ENCODE measurements at places on chromosomes 5 and 9.

DNA sequence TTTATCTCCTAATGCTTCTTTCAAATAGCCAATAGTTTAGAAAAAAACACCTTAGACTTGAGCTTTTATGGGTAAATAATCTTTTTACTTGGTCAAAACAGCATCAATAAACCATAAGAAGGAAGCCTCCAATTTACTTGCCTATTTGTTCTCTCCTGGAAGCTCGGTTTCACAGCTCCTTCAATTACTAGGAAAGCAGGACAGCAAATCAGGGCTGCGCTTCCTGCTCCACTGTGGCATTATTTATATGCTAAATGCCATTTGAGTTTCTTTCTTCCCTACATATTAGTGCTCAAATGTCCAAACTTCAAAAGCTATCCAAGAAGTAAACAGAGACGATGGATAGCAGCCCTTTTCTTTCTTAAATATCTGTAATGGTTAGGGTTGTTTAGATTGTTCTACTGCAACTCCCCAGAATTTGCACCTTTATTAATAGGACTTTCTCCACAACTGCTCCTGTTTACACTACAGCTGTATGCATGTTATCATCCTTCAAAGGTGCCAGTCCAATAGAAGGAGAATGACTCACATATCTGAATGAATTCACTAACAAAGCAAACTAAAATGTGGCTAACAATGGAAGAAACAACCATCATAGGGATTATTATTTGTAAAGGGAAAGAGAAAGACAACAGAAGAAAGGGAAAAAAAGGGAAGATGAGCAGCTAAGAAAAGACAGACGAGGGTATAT is 58.7 kb downstream of the MED27 start:
- DNase-seq: no peak

DNA sequence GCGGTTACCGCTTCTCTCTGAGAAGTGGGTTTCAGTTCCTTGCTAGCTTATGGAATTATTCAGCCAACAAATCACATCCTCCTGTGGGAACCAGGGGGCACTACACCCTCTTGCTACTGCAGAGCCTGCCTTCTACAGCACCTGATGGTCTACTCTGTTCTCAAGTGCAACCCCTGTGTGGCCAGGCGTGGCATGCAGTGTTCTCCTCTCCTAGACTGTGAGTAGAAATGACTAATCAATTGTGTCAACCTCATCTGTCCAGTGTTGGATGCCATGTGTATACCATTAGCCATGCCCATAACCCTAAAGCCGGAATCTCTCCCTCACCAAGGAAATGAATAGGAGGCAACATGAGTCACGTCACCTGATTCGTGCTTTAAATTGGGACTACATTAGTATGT is 117.2 kb upstream of the LIFR start:
- no peak for DNase-seq

DNA sequence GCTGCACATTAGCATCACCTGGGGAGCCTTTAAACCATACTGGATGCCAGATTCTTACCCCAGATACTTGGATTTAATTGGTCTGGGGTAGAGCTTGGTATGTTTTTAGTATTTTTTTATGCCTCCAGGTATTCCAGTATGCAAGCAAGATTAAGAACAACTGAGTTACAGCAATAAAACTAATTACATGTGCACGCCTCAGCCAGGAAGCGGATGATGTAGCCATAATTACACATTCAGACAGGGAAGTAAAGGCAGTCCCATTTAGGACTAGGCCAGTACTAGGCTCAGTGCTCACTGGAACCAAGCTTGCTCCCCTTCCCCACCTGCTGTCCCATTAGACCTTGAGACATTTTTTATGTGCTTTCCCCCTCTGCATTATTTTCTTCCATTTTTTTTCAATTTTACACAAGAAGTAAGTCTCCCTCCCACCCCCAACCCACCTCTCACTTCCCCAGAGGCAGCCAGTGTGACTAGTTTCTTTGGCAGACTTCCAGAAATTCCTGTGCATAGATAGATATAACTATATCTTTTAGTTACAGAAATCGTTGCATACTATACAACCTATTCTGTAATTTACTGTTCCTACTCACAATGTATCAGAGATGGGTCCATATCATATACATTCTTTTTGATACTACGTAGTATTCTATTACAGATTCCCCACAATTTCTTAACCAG is 7.1 kb upstream of the GNAQ start:
- DNase-seq: no peak

GRCh38 chr5:178241231-178241663 is 8.6 kb upstream of the PHYKPL start:
- DNase-seq: no peak

GRCh38 chr5:926417-927171 is 33.9 kb downstream of the TRIP13 start:
- DNase-seq: no peak

- DNase-seq: no peak
Measured at GRCh38 chr5:31937226-31937625, 236.9 kb downstream of the GOLPH3 start.

GRCh38 chr9:86732514-86733171 is 214.7 kb downstream of the GAS1 start:
- DNase-seq: no peak

- no peak for DNase-seq
Measured at GRCh38 chr9:89866701-89867100, 261.9 kb downstream of the GADD45G start.

DNA sequence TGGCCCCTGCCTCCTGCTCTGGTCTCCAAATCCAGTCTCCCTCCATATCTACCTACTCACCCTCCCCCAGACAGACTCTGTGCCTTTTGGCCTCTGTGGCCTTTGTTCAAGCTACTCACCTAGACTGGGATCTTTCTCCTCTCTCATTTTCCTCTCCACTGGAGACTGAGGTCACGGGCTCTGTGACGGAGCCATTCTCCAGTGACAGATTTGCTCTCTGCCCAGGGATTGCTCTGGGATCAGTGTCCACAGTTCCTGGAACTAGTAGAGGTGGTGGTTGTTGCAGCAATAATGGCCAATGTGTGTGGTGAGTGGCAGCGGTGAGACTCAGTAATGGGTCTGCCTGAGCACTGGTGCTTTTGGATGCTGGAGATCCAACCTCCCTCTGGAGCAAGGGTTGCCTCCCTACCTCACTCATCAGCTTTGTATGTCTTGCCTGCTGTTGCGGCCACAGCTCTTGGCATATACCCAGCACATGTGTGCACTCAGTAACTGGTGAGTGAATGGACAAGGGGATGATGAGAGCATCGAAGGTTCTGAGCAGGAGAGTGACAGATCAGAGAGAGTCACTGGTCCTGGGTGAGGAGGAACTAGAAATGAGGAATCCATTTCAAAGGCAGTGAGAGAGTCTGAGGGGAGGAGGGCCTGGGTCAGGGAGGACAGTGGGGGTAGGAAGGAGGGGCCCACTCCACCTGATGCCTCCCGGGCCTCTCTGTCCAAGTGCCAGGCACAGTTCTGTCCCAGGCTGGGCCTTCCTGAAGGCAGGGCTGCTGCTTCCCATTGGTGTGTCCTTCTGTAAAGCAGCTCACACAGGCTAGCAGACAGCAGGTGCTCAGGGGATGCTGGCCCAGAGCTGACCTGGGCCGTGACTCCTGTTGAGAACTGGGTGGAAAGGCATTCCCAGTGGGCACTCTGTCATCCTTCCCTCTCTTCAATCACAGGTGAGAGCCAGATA is 96.5 kb upstream of the PITX1 start:
- no peak for DNase-seq

DNA sequence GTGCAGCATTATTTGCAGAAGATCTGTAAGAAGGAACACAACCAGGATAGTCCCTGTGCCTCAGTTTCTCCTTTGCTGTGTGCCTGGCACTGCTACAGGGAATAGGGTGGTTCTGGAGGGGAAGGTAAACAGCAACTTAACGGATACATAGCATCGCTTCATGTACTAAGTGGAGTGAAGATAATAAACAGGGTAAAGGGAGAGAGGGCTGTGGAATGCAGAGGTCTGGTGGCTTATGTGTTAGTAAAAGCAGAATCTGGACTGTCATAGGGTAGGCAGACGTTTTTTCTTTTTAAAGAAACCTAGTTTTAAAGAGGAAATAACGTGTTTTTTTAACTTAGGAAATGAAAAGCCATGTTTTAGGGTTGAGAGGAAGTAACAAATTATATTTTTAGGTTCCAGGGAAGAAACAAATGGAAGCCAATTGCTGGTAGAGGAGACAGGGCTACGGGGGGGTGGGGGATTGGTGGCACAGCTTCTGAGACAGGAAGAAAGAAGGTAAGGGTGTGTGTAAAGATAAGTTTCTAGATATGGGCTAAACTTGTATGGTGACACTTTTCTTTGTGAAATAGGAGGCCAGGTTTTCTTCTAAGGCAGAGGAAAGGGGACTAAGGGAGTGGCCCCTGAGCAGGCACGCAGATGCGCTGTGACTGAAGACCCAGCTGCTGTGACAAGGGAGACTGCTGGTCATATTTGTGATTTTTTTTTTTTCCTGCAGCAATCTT is 1.3 kb downstream of the GNG10 start:
- no peak for DNase-seq

DNA sequence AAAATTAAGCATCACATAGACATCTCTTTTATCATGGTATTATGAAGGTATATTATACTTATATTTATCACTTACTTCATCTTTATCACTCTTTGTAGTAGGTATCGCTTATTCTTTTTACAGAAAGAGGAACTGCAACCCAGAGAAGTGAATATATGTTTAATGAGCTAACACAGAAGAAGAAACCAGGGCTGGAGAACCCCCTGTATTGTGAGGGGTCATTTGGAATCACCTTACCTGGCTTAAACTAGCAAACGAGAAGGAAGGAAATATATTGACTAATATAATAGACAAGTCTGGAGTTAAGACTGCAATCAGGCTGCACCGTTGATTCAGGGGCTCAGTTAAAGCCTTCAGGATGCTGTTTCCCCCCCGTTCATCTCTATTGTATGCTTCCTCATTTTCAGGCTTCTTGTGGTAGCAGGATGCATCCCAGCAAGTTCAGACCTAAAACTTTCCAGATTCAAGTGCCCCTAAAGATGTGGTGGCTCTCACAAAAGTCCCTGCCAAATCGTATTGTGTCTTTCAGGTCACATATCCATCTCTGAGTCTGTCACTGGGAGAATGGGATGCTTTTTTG is 146.4 kb downstream of the GCNT1 start:
- no peak for DNase-seq

- DNase-seq: no peak
Measured at GRCh38 chr5:138180183-138180782, 1.4 kb downstream of the KIF20A start.

GRCh38 chr9:15278091-15278687 is 28.8 kb downstream of the TTC39B start:
- no peak for DNase-seq

DNA sequence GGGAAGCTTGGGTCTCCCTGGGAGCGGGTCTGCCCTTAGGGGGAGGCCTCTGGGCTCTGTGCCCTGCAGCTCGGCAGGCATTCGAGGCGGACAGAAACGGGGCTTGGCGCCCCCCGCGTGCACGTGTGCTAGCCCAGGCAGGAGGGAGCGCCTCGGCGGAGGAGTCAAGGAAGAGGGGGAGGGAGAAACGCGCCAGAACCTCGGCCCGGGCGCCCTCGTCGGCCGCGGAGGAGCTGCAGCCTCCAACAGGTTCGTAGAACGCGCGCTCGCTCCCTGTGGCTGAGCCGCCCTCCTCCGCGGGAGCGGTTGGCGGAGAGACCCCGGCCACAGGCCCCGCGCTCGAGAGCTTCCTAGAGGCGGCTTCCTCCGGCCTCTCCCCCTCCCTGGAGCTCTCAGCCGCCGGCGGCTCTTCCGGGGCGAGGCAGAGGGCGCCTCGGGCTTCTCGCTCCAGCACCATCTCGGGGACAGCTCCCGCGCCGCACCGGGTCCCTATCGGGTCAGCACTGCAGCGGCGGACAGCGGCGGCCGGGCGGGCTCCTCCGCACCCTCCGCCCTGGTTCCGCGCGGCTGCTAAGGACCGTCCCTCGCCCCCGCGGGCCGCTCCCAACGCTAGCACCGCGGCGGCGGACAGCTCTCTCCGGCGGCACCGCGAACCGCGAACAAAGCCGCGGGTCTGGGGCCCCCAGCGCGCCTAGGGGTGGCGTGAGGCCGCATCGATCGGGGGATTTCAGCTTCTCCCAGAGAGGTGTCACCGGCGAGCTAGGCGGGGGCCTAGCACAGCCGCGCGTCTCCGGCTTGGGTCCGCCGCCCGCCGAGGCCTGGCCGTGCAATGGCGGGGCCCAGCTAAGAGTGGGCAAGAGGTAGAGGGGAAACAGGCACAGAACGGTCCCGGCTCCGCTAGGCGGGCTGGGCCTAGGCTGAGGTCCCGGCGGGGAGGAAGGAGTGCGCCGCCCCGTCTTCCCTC is 74.6 kb upstream of the CPLX2 start:
- DNase-seq: no peak

DNA sequence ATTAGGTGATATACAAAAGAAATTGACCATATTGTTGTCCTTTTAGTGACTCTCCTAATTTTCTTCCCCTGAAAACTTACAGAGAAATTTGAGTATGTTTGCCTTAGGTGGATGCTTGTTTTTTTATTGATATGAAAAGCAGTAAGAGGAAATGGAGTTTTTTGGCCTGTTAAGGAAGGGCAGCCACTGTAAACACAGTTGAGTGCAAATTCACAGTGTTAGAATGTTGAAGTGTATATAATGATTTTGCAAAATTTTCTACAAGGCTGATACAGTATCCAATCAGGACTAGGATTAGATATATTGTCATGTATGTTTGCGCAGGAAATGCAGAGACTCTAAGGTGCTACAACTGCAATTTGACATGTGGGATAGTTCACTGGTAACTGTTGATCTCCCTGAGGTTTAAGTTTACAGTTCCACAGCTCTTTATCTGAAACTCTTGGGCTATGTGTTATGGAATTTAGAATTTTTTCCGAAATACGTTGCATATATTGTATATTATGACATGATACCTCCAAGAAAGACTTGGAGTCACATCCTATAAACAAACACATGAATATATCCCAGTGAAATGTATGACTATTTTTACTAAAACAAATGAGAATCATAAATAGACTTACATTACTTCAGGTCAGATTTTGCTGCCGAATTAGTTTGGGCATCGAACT is 62.5 kb downstream of the FXN start:
- DNase-seq: no peak

- DNase-seq: no peak
Measured at GRCh38 chr5:39169081-39169480, 50.3 kb downstream of the FYB1 start.

DNA sequence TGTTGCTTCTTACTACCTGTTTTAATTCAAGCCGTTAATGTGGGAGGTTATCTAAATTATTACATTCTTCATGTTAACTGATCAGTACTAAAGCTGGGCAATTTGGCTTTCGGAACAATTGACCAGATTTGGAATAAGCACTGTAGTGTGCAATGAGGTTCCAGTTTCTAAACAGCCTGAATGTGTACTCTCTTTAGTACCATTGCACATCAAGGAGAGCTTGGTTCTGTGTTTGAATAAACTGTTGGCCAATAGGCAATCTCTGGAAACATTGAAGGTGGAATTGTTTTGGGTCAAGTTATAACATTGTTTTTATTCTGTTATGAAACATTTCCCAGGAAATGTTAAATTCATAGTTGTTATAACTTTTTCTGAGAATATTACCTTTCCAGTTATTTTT is 105.2 kb downstream of the PBX3 start:
- no peak for DNase-seq
